Kidney tubule cell (primary cell): ENCODE measurements at places on chromosomes 2 and 18.

- DNase-seq, result no peak
These were observed 4.9 kb upstream of the PPM1B start for GRCh38 chr2:44163777-44164176.

DNA sequence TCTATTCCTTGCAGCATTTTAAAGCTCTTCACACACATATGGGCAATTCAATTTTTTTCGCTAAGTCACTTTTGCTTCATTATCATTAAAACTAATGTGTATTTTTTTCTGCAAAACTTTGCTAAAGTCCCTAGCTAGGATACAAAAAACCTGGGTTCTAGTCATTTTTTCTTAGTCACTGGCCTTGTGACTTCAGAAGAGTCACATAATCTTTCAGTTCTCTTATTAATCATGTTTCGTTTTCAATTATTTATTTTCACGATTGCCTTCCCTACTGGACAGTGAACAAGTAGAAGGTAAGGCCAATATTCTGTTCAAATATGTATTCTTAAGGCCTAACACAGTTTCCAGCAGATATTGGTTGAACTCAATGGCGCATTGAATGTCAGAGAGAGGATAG lies 60.9 kb upstream of the CYRIA start:
- no peak for DNase-seq

DNA sequence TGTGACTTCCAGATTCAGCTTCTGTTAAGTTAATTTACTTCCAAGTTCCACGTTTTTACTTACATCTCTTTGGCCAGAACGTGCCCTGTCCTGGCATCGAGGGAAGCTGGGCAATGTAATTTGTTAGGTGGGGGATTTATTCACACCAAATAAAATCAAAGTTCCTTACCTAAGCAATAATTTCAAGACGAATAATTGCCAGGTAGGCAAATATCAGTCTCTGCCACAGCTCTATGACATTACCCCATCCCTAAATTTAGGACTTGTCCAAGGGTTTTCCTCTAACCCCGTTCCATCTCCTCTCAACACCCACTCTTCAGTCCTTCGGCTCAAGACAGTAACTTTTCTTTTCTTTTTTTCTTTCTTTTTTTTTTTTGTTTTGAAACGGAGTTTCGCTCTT lies 38.3 kb upstream of the LAMA1 start:
- DNase-seq, result no peak

- DNase-seq, result no peak
These were observed 437.4 kb downstream of the MEIS1 start for GRCh38 chr2:66872081-66872985.

GRCh38 chr2:191632426-191632825 lies 45.5 kb upstream of the NABP1 start:
- DNase-seq, result no peak

DNA sequence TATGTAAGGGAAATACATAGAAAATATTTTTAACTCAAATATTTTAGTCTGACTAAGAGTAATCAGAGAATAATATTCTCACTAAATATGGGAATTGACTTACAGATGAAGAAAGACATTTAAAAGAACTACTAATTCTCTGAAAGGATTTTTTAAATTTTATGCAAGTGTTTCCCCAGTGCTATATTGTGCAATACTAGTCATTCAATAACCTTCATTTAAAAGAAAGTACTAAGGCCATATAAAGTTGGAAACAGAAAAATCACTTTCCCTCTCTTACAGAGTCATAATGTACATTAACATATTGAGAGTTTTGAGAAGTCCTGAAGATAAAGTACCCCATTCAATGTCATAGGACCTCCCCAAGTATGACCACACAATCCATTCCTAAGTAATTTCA lies 584.6 kb upstream of the ACVR2A start:
- DNase-seq, result no peak

- DNase-seq, result no peak
These were observed 69.4 kb downstream of the RHOB start for GRCh38 chr2:20516291-20516645.

DNA sequence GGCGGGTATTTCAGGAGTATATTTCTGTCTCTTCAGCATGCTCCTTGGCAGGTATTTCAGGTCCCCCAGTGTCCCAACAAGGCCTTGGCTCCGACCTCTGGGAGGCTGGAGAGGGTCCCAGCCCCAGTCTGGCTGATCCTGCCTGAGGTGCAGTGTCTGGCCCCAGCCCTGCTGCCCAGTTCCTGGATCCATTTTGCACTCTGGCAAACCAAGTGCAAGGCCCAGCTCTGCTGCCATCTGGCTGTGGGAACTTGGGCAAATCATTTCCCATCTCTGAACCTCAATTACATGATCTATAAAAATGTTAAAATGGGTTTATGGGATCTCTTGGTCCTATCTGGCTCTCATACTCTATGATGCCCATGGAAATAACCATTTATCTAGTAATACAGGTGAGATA lies 63.6 kb downstream of the ZBTB7C start:
- DNase-seq, result peak; percentile 24

DNA sequence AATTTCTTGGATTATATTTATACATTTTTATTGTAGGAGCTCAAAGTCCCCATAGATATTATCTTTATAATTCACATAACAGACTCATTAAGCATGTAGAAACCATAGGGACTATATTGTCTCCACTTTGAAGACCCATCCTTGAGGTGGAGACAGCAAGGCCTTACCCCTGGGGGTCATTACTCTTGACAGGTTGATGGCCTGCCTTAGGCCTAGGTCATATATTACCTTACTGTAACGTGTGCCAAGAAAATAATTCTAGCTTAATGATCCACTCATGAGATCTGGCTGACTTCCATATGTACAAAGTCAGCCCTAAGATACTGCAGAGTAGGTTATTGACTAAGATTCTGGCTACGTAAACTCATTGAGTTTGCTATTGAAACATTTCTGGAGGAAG lies 65.4 kb upstream of the GLS start:
- peak; percentile 46 for DNase-seq

DNA sequence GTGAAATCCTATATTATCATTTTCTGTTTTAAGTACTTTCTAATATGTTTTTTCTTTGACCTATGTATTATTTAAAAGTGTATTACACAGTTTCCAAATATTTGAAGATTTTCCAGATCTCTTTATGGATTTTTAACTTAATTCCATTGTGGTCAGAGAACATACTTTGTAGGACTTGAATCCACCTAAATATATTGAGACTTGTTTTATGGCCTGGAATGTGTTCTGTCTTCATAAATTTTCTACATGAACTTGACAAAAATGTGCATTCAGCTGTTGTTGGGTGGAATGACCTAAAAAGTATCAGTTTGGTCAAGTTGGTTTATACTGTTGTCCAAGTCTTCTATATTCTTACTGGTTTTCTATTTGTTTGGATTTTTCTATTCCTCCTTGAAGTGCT lies 33.8 kb upstream of the TMEM247 start:
- DNase-seq, result no peak

- peak; percentile 88 for DNase-seq
These were observed 198.7 kb upstream of the DTNA start for GRCh38 chr18:34511435-34511834.

DNA sequence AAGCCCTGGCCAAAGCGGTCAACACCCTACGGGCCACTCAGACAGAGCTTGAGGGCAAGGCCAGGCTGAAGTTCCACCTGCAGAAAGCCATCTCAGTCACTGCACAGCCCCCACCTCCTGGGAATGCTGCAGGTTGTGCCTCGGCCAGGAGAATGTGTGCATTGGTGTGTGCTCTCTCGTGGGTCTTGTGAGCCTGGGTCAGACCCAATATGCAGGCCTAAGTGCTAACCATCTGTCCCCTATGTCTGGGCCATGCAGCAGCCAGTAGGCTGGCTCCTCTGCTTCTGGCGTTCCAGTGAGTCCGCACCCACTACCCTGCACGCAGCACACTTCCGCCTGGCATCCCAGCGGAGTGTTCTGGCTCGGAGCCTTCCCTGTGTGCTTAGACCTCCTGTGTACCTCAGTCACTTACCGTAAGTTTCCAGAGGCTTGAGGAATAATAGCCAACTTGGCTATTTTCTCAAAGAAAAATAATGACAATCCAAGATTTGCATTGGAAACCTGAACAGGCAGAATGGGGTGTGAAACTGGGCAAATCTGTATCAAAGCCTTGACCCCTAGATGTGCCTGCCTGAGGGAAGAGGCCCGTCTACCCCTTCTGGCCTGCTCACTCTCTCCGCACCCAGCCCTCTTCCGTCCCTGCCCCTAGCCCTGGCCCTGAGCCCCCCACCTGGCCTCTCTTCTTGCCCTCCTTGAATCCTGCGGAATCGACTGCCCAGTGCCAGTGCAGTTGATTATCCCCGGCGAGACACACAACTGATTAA lies 7.2 kb downstream of the SIX3 start:
- DNase-seq, result no peak

GRCh38 chr2:162840598-162841246 lies 2.2 kb upstream of the KCNH7 start:
- peak; percentile 72 for DNase-seq

DNA sequence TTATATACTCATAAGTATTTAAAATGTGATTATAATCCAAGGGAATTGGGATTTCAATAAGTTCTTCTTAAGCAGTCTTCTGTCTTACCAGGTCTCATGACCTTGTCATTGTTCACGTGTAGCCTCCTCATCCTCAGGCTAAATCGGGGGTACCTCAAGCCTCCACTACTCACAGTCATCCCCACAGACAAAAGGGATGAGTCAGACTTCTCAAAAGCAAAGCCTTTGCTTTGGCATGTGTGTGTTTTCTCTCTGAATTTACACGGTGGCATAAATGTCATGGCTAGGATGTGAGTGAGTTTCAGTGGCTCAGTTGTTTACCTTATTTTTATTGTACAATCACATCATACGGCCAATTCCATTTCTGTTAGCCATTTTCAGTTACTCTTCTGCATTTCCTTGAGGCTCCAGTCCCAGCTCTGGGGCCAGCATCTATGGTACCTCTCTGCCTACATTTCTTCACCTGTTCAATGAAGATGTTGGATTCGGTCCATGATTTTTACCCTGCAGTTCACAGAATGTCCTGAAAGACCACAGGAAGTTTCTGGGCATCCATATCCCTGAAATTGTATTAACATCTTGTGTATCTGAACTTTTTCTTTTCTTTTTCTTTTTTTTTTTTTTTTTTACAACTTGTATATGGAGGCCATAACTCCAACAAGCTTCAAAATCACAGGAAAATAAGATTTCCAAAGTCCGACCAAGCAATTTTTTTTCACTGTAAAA lies 195.3 kb downstream of the FHOD3 start:
- DNase-seq, result peak; percentile 6

GRCh38 chr18:55420665-55421307 lies 167.2 kb downstream of the TCF4 start:
- no peak for DNase-seq

- DNase-seq, result no peak
These were observed 65.6 kb downstream of the SH3RF3 start for GRCh38 chr2:109194620-109194937.

DNA sequence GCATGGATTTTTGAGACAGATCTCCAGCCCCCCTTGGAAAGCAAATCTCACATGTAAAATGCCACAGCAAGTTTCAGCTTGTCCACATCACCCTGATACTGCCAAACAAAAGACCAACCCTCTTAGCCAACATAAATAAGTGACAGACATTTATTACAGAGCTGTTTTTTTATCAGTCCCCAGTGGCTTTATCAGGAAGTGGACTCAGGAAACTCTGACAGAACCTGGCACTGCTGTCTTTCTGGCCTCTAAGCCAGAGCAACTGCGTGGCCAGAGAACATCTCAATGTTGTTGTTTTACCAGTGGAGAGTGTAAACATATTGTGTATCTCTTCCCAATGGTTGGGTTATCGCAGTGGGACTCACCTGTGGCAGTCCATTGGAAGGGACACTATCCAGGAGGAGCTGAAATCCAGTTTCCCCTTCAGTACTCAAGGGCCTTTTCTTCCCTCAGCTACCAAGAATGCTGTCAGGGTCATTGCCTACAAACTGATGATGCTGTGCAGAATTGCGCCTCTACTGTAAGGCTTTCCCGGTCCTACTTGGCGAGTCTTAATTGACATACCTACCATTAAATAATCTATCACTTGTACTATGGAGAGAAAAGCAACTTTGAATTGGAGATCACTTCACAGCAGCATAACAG lies 22.0 kb downstream of the SLC14A1 start:
- no peak for DNase-seq

DNA sequence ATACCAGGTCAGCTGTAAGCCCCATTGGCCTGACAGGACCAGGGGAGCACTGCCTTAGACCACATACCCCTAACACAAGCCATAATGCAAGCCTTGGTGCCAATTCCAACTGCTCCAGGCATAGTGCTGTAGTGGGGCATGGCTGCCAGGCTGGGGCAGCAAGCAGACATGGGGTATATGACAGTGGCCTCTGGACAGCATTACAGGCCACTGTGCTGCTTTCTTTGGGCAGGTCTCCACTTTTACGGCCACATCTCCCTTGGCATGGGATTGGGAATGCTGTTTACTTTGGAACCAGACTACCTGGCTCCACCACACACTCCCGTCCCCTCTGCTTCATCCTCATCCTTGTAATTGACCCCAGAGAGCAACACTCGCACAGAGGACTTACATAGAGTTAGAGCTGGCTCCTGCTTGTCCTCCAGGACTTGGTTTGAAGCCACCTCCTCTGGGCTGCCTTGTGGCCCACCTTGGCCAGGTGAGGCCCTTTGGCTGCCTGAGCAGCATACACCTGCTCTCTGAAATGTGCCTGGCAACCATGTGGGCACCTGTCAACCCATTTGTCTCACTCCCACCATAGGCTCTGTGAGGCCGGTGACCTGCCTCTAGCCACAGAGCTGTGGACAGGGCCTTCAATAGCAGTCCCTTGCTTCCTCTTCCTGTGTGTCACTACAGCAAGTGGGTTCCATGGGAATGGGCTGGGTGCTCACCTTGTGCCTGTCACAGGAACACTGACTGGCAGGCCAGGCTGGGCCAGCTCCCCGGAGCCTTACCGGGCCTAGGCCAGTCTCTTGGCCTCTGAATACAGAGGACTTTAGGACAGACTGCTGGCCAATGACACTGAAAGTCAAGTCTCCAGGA lies 262.6 kb upstream of the HS6ST1 start:
- no peak for DNase-seq

DNA sequence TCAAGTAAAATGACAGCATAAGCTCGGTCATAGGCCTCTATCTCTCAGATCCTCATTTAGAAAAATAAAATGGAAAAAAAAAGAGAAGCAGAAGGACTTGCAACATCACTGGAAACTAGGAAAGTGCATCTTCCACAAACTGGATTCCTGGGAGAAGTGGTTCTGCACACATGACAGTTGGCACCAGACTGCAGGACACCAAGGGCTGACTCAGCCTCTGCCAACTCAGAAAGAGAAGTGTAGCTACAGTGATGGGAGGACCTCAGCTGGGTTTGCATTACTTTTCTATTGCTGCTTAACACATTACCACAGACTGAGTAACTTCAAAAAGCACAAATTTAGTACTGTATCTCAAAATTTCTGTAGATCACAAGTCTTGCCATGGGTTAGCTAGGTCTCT lies 409.5 kb upstream of the GCFC2 start:
- DNase-seq, result peak; percentile 15

DNA sequence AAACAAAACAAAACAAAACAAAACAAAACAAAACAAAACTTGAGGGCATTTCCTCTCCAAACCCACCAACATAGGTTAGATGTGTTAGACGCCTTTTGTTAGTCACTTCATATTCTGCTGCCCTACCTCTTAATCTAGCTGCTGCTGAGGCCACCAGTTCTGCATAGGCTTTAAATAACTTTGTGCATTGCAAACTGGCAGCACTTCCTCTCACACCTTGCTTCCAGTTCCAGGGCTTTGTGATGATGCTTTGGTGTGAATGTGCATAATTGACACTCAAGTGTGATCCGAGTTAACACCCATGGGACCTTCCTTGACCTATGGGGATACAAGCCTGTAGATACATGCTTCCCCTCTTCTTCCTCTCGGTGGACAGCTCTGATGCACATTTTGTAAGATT lies 2.3 kb upstream of the SERPINB11 start:
- no peak for DNase-seq
